ENCODE measurements at places on chromosomes 6 and 20. TPM values are rescaled to one million over a fixed set of nuclear protein-coding genes. Genes with fewer than 3 reads are reported as not detected.

GRCh38 chr20:62168061-62168460, 14.8 kb upstream of the MTG2 start:
- no peak for DNase-seq

DNA sequence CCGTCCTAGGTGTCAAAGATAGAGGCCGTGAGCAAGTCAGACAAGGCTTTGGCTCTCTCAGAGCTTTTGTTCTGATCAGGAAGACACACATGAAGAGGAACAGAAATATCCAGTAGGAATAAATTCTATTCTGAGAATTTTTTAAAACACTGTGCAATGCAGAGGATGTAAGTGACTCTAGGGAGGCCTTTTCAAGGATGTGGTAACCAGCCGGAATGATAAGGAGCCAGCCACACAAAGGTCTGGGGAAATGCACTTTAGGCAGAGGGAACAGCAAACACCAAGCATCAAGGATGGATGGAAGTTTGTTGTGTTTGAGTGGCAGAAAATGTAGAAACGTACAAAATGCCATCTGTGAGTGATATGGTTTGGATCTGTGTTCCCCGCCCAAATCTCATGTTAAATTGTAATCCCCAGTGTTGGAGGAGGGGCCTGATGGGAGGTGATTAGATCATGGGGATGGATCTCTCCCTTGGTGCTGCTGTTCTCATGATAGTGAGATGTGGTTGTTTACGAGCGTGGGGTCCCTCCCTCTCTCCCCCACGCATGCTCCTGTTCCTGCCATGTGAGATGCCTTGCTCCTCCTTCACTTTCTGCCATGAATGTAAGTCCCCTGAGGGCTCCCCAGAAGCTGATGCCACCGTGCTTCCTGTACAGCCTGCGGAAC, 93.6 kb upstream of the CDYL start:
- no peak for DNase-seq

- DNase-seq: no peak
Measured at GRCh38 chr6:121235386-121235785, 98.9 kb downstream of the TBC1D32 start.

DNA sequence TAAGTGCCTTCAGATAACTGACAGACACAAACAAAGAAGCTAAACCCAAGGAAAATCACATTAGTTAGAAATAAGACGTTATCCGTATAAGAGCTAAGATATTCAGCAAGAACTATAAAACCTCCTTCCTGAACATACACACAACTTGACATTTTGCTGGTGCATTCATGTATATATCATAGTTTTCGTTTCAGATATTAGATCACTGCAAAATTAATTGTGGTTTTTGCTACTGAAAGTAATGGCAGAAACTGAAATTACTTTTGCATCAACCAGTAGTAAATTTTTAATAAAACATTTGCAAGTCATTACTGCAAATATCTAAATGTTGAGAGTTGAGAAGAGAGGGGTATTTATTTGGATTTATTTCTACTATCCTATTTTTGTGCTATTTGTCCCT, 26.1 kb upstream of the KCNQ5 start:
- no peak for DNase-seq

DNA sequence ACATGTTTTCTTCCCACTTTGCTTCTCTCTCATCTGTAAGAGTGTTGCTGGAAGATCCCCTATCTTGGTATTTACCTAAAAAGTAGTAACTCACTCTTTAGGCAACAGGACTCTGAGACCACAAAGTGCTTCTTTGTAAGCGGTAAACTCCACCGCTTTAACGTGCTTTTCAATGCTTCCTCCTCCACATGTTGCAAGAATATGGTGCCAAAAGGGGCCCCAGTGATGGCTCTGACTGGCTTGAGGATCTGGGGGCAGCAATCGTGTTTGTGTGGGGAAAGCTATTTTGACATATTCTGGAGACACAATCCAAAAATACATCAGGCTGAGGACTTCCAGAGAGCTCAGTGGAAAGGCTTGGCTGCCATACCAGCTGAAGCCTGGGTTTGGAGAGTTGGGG, 12.4 kb upstream of the CPNE5 start:
- DNase-seq: no peak

DNA sequence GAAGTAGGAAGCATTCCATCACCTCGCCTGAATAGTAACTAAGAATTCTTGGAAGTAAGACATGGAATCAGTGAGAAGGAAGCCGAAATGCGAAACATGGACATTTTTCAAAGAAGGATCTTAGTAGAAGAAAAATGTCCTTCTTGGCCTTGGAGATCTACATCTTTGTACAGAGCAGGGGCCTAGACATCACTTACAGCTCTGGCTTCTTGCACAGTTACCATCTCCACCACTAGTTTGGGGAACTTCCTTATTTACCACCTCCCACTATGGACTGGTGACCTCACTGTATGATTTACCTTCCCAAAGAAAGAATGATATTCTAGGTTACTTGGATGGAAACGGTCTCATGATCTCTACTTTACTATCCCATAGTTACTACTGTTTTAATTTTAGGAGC, 15.7 kb downstream of the CASS4 start:
- no peak for DNase-seq

GRCh38 chr6:105785066-105785811, 300.9 kb upstream of the PRDM1 start:
- DNase-seq: no peak

EGFL8 gene
- 26.3 TPM for total RNA-seq

NRSN1 gene
- total RNA-seq: not detected

PPP1R16B gene
- total RNA-seq: 10.4 TPM

MAP3K7 gene
- 31.3 TPM for total RNA-seq

CDSN gene
- total RNA-seq: not detected

All from ureter (tissue), 1 donor.